ENCODE measurements at places on chromosomes 7 and 10. TPM values are rescaled to one million over a fixed set of nuclear protein-coding genes. Genes with fewer than 3 reads are reported as not detected.

Gene AFAP1L2
- total RNA-seq = 22.9 TPM

Gene CFAP69
- 2.5 TPM for total RNA-seq

Gene IFIT3
- total RNA-seq = 5.9 TPM

Gene OPN1SW
- not detected for total RNA-seq

Gene ANLN
- total RNA-seq = 50.3 TPM

Gene ST8SIA6
- 0.04 TPM for total RNA-seq
